ENCODE measurements at places on chromosomes 6 and 20.
A peak's percentile ranks its signal among the peaks of the same experiment; 100 is the strongest.

- no peak for DNase-seq
Observed at GRCh38 chr6:157536223-157536545, 155.2 kb downstream of the ZDHHC14 start.

DNA sequence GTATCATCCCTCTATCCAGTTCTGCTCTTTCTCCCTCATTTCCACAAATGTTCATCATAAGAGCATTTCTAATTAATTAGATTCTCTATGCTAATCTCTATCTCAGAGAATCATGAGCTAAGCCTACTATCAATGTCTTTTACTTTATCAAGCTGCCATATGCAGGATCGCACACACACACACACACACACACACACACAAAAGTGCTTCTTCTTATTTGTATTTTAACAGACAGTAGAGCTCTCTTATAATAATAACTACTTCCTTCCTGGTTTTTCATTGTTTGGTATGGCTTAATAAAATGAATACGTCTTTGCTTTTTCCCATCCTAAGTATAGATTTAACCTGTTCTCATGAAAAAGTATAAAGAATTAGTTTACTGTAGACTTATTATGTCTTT is 170.2 kb downstream of the HAO1 start:
- DNase-seq: no peak

DNA sequence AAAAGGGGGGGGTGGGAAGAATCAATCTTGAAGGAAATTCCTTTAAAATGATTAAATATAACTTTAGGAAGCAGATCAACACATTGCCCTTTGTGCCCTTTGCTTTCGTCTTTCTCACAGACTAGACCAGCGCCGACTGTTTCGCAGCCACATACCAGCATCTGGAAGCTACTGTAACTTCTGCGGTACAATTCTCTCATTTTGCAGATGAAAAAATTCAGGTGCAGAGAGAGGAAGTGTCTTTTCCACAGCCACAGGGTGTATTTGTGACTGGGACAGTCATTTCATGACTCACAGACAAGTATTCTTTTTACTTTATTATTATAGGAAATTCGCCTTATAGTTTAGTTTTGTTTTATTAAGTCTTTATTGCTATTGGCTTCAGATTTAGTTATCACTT is 84.2 kb downstream of the UST start:
- no peak for DNase-seq

- DNase-seq: no peak
Observed at GRCh38 chr6:43257367-43258145, 14.3 kb downstream of the TTBK1 start.

DNA sequence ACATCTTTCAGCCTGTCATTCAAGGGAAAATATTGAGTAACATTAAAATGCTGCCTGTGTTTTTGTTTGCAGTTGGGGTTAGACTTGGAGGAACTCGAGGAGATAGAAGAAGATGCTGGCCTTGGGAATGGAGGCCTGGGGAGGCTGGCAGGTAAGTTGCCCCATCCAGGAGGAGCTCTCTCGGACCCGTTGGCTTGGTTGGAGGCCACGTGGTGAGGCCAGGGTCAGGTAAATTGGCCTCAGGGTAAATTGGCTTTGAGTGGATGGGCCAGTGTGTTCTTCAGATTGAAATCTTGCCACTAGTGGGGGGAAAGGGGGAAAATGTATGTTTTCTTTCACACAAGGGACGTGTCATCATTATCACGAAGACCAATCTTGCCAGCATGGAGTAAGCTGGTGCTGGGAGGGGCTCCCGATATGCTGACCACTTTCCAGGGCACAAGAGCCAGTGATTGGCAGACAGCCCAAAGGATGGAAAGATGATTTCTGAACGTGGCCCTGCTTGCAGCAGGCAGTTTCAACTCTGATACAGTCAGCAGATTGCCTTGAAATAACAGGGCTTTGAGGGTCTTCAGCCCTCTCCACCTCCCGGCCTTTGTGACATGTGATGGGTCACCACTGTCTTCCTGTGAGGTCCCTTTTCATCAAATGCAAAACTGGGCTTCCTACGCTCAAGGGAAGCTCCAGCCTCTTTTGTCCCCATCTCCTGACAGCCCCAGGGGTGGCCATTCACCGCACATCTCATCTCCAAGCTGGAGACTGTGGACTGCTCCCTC is 21.4 kb downstream of the PYGB start:
- DNase-seq: no peak

- DNase-seq: no peak
Observed at GRCh38 chr6:80330961-80331360, 224.5 kb downstream of the BCKDHB start.

DNA sequence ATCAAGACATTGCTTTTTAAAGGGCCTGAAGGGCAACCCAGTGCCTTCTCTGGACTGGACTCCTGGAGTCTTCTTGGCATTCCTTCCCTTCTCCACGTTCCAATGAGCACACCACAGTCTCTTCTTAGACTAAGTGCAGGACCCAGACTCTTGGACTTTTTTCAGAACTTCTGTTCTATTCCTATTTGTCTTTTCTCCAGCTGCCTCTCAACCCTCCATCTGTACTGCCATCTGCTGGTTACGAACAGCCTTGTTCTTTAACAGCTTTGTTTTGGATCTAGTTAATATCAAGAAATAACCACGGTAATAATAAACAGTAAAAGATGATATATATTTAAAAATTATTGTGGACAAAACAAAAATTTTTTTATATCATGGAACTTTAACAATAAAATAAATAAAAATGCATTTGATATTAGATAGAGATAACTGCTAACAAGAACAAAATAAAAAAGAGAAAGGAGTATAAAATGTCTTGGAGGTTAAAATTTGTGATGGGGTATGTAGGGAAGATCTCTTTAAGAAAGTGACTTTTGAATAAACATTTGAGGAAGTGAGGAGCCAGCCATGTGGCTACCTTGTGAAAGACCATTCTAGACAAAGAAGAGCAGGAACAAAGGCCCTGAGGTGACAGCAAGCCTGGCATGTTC is 105.1 kb upstream of the HCRTR2 start:
- peak; percentile 48 for DNase-seq

GRCh38 chr6:25138934-25139415 is 140.2 kb upstream of the CARMIL1 start:
- DNase-seq: no peak

GRCh38 chr6:147750413-147750812 is 241.9 kb downstream of the SAMD5 start:
- DNase-seq: no peak

DNA sequence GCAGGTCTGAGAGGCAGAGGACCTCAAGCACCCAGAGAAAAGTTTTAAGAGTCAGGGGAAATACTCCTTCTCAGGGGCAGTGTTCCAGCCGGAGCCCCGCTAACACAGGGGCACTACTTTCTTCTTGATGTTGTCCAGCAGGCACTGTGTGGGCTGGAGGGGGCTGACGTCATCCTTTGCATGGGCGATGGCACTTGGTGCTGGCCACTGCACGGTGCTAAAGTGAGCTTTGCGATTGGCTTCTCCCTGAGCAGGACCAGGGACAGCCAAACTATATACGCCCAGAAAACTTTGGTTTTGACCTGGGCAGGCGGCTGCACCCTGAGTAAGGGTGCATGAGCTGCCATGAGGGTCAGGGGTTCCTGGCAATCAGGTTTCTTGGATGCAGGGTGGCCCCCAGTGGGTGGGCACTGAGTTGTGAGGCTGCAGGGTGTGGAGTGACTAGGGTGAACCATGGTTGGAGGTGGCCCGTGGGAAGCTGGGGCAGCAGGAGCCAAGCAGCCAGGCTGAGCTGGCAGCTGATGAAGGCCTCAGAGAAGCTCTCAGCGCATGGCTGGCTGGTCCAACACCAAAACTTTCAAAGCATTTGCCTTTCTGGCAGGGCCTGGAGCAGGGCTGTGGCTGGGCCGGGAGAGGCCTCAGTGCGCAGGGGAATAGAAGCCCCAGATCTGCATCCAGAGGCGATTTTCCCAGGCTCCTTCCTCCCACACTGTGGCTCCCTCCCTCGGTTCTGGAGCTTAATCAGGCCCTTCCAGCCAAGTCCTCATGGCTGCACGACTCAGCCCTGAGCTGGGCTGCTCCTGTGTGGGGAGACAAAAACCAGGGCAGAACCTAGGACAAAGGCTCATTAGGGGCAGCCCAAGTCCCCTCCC is 18.3 kb downstream of the MRPS18A start:
- DNase-seq: no peak

- no peak for DNase-seq
Observed at GRCh38 chr6:37435373-37435772, 2.4 kb downstream of the CMTR1 start.

DNA sequence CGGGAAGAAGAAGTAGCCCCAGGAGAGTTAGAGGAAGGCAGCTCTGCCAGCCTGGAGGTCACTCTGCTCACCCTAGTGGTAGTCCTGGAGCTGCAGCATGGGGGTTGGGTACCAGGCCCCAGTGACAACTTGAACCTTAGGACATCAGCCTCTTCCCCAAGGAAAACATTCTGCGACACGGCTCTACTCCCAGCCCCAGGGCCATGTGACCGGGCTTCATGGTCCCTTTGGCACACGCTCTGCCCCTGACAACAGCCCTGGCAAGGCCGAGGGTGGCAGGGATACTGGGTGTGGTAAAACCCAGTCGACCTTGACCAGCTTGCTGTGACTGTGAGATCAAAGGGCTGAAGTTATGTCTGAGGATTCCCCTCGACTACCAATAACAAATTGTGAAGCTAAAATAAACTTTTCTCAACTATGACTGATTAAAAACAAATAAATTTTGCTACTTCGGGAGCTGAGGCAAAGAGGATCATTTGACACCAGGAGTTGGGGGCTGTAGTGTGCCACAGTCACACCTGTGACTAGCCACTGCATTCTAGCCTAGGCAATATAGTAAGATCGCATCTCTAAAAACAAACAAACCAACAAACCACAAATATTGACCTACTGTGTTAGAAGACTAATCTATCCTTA is 24.4 kb upstream of the ARID1B start:
- no peak for DNase-seq

GRCh38 chr6:153099636-153100035 is 31.4 kb downstream of the RGS17 start:
- no peak for DNase-seq

DNA sequence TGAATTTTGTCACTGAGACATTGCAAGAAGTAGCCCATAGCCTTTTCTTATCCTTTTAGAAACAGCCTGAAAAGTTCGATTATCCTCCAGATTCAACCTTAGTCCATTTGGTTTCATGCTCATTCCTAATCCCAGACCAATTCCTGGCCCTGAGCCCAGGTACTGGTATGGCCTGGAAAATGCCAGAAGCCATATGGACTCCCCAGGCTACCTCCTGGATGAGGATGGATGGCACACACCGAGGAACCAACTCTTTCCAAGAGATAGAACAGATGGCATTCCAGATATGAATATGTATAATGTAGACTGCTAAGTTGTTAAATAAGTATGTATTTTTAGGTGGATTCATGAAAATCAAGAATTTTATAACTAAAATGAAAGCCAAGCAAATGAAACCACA is 51.6 kb upstream of the SNAP25 start:
- no peak for DNase-seq

GRCh38 chr20:48562586-48563116 is 265.1 kb downstream of the PREX1 start:
- no peak for DNase-seq

DNA sequence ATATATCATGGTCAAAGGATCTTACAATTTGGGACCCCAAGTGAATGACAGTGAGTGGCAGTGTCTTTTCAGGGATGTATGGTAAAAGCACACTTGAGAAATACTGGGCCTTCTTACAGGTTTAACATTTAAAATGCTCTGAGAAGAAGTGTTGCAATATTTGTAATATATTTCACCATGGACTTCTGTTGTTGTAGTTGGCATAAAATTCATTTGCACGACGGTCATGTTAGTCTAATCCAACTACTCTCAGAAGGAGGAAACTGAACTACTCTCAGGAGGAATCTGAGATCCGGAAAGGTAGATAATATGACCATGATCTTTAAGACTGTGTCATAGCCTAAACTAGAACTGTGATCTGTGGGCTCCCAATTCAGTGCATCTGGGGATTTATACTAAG is 700.1 kb downstream of the HDGFL1 start:
- no peak for DNase-seq

DNA sequence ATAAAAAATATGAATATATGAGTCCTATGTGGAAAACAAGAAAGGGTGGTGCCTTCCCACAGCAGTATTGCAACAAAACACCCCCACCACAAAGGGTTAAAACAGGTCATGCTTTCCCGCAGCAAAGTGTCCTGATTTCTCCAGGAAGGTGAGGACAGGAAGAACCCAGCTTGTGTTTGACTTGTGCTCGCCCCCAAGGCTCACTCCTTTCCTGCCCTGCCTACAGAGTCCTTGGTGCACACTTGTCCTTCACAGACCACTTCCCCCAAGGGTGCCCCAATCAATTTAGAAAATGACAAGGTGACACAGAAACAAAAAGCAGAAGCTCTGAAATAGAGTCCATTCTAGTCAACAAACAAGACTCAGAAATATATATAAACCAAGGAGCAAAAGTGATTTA is 237.4 kb downstream of the PTPRK start:
- no peak for DNase-seq

- no peak for DNase-seq
Observed at GRCh38 chr6:15623276-15624116, 39.3 kb downstream of the DTNBP1 start.

GRCh38 chr6:152068622-152069261 is 261.3 kb downstream of the ESR1 start:
- no peak for DNase-seq

DNA sequence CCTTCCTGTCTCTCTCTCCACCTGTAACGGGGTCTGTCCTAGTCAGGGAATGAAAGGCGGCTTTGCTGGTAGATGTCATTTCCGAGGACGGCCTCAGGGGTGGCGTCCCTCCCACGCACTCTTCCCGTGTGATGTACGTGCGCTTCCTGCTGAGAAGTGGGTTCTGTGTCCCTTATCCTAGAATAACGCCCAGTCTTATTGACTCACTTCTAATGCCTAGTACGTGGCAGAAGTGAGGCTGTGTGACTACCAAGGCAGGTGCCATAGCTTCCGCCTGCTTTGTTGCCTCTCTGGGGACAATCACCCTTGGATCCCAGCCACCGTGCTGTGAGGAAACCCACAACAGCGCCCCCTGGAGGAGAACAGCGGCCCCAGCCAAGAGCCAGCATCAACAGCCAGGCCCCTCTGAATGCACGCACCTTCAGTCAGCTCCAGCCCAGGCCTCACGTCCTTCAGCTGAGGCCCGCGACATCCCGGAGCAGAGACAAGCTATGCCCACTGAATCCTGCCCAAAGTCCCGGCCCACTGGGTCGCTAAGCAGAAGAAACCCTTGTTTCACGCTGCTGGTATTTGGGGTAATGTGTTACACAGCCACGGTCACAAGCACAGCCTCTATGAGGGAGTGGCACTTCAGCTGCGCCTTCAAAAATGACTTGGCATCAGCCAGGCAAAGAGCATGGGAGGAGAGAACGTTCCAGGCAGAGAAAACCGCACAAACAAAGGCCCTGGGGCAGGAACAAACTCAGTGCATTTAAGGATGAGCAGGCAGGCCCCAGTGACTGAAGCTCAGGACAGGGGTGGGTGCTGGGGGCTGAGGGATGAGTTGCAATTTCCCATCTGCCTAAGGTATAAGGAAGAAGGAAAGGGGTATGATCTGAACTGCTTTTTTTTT is 224.2 kb downstream of the NFATC2 start:
- peak; percentile 82 for DNase-seq

- DNase-seq: no peak
Observed at GRCh38 chr20:63433351-63433750, 39.1 kb downstream of the KCNQ2 start.

All from D341Med (cell line).